Stimulated activated CD4-positive, alpha-beta T cell treated with anti-CD3 and anti-CD28 coated beads, Interleukin-4, amount 100 ng/mL, for 4 hours (primary cell): ENCODE measurements at places on chromosomes 1 and 21.

- no peak for DNase-seq
Measured at GRCh38 chr1:37353871-37354270, 120.5 kb upstream of the ZC3H12A start.

DNA sequence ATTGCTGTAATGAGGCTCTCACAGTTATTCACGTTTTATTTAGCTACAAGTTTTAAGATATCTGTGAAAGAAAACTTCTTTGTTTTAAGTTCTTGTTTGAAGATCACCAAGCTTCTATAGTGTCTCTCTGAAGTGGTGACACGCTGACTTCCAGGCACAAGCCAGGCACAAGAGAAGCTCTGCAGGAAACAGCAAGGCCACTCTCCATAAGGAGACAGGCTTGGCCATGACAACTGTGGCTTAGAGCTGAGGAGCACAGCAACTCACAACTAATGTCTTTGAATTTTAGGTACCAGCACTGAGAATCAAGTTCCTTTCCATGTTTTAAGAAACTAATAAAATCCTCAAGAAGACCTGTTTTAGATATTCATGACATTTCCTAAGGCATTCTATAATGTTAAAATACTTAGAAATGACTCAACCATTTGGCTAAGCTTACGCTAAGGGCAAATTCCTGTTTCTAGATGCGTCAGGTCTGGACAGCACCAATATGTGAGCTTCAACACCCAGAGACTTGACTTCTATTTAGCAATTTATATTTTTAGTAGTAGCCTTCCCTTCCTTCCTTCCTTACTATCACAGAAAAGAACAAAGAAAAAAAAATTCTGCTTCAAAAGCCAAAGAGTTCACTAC, 40.2 kb downstream of the APP start:
- no peak for DNase-seq

- DNase-seq = no peak
Measured at GRCh38 chr1:8701794-8702471, 115.5 kb downstream of the RERE start.

GRCh38 chr1:222728746-222729145, 8.3 kb upstream of the FAM177B start:
- no peak for DNase-seq

GRCh38 chr1:15958111-15958510, 17.8 kb downstream of the ZBTB17 start:
- DNase-seq = no peak
